BE2C (cell line): ENCODE measurements at places on chromosomes 2 and 18.

GRCh38 chr18:55893948-55894347 lies 306.0 kb upstream of the TCF4 start:
- DNase-seq = no peak

- no peak for DNase-seq
These were observed 110.9 kb upstream of the COPS8 start for GRCh38 chr2:236974752-236975151.

- no peak for DNase-seq
These were observed 68.4 kb downstream of the UGGT1 start for GRCh38 chr2:128159437-128159836.

GRCh38 chr18:41887100-41887499 lies 67.9 kb upstream of the PIK3C3 start:
- DNase-seq = no peak

DNA sequence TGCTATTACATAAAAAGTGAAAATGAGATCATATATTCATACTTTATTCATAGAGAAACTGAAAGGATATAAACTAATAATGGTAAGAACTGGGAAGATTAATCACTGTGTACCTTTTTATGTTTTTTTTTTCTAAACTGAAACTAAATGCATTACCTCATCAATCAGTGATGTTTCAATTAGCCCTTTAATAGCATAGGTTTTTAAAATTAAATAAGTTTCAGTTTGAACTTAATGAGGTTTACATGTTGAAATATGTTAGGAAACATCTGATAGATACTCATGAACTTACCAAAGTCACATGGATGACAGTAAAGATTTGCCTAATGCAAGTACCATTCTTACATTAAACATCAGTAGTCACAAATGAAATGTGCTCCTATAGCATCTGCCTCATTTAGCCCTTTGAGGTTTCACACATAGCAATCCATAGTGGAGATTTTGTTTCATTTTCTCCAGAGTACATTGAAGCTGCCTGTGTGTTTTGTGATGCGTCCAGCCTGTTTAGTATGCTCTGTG lies 8.9 kb downstream of the MAPRE2 start:
- DNase-seq = no peak

GRCh38 chr2:149690825-149691224 lies 103.2 kb upstream of the MMADHC start:
- no peak for DNase-seq

DNA sequence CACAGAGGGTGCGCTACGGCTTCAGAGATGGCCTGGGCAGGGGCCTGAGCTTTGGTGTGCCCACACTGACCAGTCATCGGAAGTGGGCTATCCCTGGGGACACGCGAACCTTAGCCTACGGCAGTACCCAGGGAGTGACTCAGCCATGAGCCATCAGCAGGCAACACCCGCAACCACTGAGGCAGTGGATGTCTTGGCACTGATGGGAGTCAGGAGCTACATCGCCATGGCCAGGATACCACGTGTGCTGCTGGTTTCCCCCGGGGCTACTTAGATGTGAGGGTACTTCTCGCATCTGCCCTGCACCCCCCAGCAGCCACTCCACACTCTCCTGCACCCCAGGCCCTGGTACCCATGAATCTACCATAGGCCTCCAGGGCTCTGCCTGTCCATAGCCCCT lies 12.8 kb upstream of the HPCAL1 start:
- no peak for DNase-seq
